Stimulated activated CD8-positive, alpha-beta memory T cell treated with anti-CD3 and anti-CD28 coated beads, Interleukin-7, amount 100 ng/mL, for 1 hour (primary cell): ENCODE measurements at places on chromosomes 13 and 19.

DNA sequence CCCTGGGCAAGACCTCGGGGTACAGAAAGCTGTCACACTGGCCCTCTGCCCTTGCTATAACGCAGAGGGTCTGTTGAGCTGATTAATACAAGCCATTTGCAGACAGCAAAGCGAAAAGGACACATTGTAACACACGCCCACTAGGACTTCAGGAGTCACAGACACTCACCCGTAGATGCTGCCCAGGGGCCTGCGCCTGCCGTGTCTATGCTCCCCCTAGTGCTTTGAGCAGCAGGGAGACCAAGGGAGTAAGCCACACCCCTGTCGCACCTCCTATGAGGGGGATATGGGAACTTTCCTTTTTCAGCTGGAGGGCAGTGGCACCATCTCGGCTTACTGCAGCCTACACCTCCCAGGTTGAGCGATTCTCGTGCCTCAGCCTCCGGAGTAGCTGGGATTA is 1930.2 kb downstream of the OLFM4 start:
- no peak for DNase-seq

- DNase-seq: no peak
These were observed 13.0 kb downstream of the CIC start for GRCh38 chr19:42281827-42282762.

DNA sequence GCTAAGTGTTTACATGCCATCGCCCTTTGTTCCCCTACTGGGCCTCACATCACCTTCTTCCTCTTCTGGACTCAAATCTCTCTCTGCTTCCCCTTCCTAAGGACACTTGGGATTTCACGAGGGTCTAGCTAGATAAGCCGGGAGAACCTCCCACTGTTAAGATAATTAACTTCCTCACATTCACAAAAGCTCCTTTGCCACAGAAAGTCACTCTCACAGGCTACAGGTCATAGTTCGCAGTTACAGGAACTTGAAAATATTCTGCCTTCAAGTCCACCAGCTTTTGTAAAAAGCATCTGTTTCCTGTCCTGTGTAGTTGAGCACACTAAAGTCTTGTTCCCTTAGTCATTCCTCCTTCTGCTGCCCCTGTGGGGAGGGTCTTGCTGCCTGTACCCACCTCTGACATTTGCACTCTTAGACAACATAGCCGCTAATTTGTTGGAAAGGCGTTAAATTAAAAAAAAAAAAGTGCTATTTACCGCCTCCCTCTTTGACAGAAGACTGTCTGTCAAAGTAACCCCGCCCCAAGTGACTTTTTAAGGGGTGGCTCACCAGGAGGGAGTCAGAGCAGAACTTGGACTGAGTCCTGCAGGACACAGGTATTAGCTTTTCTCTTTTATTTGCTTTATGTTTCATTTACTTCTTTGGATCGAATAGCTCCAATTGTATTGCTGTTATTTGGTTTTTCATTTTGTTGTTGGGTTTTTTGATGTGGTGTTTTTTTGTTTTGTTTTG is 26.8 kb upstream of the CEACAM21 start:
- DNase-seq: peak; percentile 53

DNA sequence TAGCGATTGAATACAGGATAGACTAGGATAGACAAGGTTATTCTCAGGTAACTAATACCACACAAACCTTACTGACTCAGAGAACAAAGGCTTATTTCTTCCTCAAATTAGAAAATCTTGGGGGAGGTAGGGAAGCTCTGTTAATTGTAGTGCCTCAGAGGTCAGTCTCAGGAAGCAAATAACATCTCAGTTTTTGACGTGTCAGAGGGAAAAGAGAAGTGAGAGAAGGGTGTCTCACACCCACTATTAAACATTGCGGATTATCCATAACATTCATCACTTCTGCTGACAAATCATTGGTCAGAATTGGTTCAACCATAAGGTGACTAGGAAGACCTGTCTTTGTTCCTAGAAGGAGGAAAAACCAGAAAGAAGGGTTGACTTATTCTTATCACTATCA is 579.4 kb upstream of the MIR17HG start:
- no peak for DNase-seq

DNA sequence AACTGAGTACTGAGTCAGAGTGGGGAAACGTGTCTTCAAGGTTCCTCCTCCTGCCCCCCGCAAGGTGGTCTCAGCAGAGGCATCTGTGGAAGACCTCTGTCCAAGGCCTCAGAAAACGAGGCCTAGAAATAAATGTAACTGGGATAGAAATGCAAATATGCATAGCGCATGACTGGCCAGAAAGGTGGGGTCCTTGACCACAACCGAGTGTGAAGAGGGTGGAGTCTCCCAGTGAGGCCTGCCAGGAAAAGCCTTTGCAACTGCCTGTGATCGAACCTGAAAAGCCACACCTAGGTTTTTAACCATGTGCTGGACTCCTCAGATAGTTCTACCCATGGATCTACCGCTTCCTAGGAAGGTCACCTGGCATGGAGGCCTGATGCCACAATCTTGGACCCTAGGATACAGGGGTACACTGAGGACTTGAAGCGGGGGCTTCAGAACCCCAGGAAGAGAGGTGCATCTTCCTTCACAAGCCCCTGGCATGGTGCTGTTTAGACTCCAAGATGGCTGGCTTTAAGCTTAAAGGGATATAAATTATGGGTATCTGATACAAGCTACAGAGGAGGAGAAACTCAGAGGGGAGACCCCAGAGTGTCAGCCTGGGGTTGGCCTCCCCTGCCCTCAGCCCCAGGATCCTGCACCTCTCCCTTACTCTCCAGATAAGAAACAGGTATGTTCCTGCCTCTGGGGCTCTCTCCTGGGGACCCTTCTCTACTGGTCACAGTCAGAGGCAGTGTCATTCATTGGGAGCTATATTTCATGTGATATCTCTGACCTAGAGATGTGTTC is 18.3 kb upstream of the SIGLEC6 start:
- no peak for DNase-seq

DNA sequence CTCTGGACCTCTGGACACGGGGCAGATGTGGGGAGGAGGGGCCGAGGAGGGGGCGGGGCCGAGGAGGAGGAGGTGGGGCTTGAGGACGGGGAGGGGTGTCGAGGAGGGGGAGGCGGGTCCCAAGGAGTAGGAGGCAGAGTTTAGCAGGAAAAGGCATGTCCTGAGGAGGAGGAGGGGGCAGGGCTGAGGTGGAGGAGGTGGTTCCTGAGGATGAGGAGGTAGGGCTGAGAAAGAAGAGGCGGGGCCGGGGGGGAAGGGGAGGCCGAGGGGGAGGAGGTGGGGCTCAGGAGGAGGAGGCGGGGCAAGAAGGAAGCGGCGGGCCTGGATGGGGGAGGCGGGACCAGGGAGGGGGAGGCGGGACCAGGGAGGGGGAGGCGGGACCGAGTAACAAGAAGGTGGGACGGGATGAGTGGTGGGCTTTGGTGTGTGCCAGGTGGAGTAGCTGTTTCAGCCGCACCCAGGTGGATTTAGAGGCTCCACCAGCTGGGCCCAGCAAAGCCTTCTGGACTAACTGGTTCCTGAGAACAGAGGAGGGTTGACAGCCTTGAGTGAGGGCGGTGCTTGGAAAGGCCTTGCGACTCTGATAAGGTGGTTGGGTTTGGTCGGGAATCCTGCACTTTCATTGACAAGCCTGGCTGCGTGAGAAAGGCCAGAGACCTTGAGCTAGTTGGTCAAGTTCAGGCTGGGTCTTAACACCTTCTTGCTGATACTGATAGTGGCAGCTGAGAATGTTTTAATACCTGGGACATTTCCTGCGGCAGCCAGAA is 7.7 kb downstream of the TECR start:
- no peak for DNase-seq

GRCh38 chr19:38932425-38933179 is 1.9 kb downstream of the MRPS12 start:
- no peak for DNase-seq

GRCh38 chr19:44228318-44228717 is 16.0 kb downstream of the ZNF227 start:
- DNase-seq: no peak

- DNase-seq: no peak
These were observed 9.8 kb downstream of the MCF2L start for GRCh38 chr13:112978561-112979405.

DNA sequence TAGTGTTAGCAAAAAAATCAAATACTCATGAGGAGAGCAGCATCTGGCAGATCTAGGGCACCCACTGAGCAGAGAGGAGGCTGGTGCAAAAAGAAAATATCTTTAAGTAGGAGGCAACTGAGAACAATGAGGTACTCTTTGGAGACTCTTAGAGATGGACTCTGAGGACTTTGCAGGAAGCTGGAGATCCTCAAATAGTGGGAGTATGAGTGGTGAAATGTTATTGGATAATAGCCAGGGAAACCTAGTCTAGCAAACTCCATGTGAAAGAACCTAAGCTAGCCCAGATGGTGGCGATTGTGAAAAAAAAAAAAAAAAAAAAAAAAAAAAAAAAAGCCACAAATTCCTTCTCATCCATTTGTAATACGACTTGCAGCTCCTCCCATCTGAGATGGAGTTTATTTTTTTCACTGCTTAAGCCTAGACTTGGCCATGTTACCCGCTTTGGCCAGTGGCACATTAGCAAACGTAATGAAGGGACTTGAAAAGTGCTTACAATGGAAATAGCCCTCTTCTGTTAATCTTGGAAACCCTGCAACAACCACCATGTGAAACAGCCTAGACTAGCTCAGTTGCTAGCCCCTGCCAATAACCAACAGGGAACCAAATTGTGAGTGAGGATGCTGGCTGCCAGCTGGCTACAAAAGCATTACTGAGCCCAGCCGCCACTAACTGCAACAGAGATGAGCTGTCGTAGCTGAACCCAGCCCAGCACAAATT is 476.2 kb downstream of the KLF12 start:
- no peak for DNase-seq

DNA sequence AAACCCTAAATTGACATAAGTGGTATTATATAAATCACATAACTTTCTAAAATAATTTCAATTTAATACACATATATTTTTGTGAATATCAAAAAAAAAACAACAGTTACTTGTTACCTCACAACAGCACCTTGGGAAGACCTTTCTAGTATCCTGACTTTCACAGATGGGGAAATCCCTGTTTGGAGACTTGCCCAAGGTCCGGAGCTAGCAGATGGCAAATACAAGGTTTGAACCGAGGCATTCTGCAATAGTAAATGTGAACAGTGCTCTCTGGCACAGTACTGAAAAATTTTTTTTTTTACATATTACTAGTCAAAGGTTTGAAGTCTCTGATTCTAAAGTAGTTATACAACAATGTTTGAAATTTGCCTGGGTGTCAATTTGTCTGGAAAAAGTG is 104.5 kb downstream of the SUCLA2 start:
- DNase-seq: no peak

DNA sequence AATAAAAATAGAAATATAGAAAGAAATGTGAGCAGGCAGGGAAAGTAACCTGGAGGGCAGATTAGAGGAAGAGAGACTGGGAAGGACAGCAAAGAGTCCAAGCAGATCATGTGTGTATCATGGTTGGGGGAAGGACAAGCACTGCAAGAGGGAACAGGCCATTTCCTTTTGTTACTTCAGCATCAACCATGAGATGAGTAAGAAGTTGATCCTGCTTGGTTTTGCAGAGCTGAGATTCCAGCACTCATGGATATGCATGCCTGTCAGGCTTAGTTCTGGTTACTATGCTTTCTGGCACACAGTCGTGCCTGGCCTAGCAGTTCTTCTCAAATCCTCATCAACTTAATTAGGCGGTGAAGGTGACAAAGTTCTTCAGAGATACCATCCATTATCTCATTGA is 18.1 kb downstream of the NALCN start:
- no peak for DNase-seq

DNA sequence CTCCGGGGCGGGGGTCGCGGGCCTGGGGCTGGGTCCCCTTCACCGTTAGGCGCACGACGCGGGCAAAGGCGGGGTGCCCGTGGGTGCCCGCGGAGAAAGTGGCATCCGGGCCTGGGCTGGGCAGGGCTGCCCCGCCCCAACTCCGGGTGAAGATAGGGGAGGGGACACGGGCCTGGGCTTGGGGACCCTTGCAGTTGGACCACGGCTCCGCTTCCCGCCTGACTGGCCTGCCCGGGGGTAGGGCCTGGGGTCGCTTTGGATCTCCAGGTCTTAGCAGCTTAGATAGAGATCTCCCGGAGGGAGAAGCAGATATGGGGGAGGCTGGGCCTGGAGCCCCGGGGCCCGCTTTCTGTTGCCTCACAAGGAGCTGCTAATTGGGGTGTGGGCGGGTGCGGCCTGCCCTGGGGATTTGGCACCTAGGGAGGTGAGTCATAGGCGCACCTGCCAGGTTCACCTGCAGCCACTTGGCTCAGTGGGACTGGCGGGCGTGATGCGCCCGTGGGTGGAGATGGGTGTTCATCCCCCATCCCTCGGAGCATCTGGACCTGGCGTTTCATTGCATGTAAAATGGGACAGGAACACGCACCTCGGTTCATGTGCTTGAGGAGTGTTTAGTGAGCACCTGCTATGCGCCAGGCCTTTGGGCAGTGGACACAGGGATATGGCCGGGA is 585 bp downstream of the MAP1S start:
- DNase-seq: no peak

DNA sequence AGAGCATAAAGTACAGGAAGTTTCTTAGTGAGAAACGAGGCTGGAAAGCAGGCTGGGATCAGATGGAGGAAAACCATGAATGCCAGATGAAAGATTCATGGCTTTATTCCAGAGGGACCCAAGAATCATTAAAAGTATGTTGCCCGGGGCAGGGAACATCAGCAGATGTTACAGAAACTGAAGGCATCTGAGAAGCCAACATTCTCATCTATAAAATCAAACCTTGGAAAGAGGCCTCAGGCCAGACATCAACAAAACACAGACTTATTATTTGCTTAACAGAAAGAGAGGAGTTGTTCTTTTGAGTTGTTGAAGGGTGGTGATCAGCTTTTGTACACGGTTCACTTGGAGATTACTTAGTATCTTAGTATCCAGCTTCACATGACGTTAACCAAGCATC is 543.6 kb downstream of the RFC3 start:
- no peak for DNase-seq

DNA sequence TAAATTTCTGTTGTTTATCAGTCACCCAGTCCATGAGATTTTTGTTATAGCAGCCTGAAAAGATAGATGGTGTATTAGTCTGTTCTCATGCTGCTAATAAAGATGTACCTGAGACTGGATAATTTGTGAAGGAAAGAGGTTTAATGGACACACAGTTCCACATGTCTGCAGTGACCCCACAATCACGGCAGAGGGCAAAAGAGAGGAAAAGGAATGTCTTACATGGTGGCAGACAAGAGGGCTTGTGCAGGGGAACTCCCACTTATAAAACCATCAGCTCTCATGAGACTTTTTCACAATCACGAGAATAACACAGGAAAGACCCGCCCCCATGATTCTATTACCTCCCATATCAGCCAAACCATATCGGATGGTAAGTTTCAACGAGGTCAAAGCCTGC is 309.2 kb downstream of the LIG4 start:
- DNase-seq: no peak

- no peak for DNase-seq
These were observed 7.6 kb downstream of the KATNAL1 start for GRCh38 chr13:30299786-30300185.
